Spleen (tissue), 13 donors: ENCODE measurements at places on chromosomes 5 and 9.

DNA sequence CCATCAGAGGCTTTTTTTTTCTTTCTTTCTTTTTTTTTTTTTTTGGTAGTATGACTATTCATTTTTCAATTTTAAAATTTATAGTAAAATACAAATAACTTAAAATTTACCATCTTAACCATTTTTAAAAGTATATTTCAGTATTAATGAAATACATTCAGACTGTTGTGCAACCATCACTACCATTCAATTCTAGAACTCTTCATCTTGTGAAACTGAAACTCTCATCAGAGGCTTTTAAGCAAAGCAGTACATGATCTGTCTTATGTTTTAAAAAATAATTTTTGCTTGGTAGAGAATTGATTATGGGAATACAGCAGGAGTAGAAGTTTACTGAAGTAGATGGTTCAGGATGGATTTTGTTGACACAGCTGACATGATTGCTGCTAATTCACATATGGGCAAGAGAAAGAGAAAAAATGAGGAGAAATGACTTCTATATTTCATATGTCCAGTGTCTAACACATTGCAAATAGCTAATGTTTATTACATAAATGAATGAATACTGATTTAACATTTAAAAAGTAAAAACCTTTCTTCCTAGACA lies 13.4 kb downstream of the ELOVL7 start:
- DNase-seq, result no peak

GRCh38 chr5:108762660-108763059 lies 15.0 kb downstream of the FER start:
- DNase-seq, result no peak

DNA sequence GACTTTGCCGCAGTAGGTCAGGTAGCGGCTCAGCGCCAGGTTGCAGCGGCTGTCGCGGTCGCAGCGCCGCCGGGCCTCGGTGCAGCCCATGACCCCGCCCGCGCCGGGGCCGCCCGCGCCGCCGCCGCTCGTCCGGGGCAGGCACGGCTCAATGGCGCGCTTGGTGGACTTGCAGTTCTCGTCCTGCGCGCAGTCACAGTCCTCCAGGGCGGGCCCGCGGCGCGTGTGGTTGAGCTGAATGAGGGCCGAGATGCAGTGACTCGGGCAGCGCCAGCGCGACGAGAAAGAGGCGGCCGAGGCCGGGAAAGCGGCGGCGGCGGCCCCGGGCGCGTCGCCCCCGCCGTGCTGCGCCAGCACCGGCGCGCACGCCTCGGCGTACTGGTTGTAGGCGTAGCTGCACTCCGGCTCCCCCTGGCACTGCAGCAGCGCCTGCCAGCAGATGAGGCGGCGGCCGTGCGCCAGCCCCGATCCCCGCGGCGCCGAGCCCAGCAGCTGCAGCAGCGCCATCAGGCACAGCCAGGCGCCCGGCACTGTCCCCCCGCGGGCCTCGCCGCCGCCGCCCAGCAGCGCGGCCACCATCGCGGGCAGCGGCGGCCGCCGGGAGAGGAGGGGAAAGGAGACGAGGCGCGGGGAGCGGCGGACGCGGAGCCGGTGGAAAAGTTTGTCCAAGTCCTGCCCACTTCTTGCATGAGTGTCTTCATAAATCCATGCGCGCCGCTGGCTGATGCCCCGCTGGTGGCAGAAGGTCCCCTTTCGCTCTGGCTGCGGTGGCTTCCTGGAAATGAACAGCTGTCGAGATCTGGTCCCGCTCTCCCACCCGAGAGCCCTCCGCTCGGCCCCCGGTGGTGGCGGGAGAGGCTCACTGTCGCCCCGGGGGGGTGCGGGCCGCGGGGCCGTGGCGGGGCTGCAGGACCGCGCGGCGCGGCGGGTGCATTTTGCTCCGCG lies 833 bp downstream of the GAS1 start:
- peak; percentile 91 for DNase-seq

GRCh38 chr9:90086101-90086511 lies 481.3 kb downstream of the GADD45G start:
- DNase-seq, result no peak

- no peak for DNase-seq
Measured at GRCh38 chr5:163458778-163459385, 1.0 kb downstream of the NUDCD2 start.

- DNase-seq, result no peak
Measured at GRCh38 chr9:12859704-12860251, 85.0 kb downstream of the LURAP1L start.

DNA sequence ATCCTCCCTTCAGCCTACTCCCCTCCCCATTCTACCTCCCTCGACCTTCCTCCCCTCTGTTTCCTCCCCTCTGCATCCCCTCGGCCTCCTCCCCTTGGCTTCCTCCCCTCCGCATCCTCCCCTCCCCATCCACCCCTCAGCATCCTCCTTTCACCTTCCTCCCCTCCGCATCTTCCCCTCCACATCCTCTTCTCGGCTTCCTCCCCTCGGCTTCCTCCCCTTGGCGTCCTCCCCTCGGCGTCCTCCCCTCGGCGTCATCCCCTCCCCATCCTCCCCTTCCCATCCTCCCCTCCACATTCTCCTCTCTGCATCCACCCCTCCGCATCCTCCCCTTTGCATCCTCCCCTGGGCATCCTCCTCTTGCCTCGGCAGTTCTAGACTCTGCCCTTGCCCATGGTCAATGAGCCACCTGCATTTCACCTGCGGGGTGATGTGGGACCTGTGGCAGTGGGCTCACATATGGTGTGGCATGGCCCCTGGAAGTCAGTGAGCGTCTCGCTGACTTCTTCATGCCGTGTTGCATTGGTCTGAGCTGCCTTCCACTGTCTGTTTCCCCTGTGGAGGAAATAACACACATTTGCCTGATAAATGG lies 113.0 kb downstream of the WNK2 start:
- peak; percentile 51 for DNase-seq

- peak; percentile 37 for DNase-seq
Measured at GRCh38 chr5:10480237-10480985, 38.7 kb downstream of the ROPN1L start.

GRCh38 chr5:73942783-73943182 lies 316.8 kb downstream of the ARHGEF28 start:
- DNase-seq, result no peak

DNA sequence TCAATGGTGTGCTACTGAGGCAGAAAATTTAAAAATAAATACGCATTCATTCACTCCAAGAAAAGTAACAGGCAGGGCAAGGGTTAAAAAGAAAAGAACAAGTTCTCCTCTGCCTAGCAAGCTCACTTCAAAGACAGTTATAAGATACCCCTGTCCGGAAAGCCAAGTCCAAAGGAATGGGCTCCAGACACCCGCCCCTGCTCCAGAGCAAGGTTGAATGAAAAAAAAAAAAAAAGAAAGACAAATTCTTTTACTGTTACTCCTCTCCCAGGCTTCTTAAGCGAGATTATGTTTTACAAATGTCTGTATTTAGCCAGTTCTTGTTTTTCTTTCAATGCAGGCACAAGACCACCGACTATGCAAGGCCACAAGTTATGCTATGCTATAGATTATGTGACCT lies 9.1 kb upstream of the ANXA2R start:
- no peak for DNase-seq

- DNase-seq, result no peak
Measured at GRCh38 chr5:109053995-109054417, 306.3 kb downstream of the FER start.

GRCh38 chr5:135878156-135878620 lies 17.5 kb downstream of the IL9 start:
- no peak for DNase-seq

- DNase-seq, result no peak
Measured at GRCh38 chr5:175663186-175664184, 5.6 kb downstream of the HRH2 start.

DNA sequence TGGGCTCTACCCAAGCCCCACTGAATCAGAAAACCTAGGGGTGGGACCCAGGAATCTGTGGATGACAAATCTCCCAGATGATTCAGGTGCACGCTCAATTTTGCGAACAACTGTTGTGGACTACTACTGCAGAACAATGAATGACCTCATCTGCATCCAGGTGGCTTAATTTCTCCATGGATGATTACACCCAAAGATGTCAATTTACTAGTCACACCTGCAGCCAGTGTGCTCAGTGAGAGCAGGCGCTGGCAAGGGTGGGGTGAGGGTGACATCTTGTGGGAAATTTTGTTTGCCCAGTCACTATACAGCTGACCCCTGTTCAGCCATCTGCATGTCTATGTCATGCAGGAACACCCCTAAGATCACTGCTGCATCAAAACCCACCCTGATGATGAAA lies 118.2 kb downstream of the ENTREP1 start:
- DNase-seq, result no peak

DNA sequence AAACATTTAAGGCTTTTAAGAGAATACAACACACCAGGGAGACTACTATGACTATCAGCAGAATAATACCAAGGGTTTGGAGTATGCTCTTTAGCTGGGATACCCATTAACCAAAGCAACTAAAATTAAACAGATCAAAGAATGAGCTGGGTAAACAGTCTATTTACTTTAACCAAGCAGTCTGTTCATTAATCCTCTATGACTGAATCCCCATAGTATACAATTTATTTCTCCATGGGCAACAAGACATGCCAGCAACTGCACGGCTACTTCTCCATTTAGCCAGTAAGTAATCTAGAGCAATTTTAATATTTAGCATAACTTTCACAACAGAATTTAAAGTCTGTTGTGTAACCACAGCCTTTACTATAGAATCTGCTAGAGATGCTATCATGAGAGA lies 77.6 kb downstream of the CDO1 start:
- DNase-seq, result no peak

GRCh38 chr5:93850311-93850710 lies 108.9 kb upstream of the POU5F2 start:
- no peak for DNase-seq

- no peak for DNase-seq
Measured at GRCh38 chr9:79224672-79225433, 346.9 kb upstream of the TLE4 start.

- DNase-seq, result no peak
Measured at GRCh38 chr5:15993334-15993733, 186.3 kb downstream of the MARCHF11 start.

DNA sequence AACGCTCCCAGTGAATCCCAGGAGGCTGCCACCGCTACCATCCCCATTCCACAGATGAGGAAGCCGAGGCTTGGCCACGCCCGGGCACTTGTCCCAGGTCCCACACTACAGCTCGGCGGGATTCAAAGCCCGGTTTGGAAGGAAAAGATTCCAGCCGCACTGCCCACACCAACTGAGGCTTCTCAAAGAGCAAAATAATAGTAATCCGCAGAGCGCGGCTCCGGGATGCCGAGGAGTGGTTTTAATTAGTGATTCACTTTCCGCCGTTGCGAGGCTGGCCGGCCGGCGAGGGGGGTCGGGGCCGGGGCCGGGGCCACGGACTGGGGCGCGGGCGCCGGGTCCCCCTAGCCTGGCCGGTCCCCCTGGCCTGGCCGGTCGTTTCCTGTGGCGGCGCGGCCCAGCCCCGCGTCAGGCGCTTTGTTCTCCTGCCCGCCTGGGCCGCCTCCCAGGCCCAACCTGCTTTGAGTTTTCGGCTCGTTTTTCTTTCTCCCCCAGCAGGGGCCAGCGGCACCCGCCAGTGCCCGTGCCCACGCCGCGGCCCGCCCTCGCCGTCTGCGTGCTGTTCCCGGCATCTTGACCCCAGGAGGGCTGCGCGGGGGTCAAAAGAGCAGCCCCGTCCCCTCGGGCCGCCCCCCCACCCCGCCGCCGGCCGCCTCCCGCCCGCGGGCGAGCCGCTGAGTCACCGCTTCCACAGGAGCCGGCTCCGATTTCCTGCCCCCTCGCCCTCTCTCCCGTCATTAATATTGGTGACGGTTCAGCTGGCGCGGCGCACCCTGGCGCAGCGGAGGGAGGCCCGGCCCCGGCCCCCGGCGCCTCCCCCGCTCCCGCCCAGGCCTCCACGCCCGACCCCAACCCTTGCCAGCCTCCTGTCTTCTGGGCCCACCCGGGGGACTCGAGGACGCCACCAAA lies 31.2 kb downstream of the FGF18 start:
- no peak for DNase-seq

- peak; percentile 41 for DNase-seq
Measured at GRCh38 chr5:179233909-179234562, 111.2 kb downstream of the ADAMTS2 start.
